RPMI7951 (cell line): ENCODE measurements at places on chromosomes 2 and 18. TPM values are rescaled to one million over a fixed set of nuclear protein-coding genes. Genes with fewer than 3 reads are reported as not detected.

The ZNF396 gene
- total RNA-seq: 1.1 and 2.2 TPM in 2 replicates

The POTEI gene
- not detected in 2 replicates for total RNA-seq

The CAPN14 gene
- 0.96 and 1.3 TPM in 2 replicates for total RNA-seq

The VAMP5 gene
- 25.7 and 33.6 TPM in 2 replicates for total RNA-seq

The OR6B3 gene
- total RNA-seq: not detected in 2 replicates

The HNMT gene
- total RNA-seq: 31.0 and 40.7 TPM in 2 replicates

The NLRC4 gene
- not detected in 2 replicates for total RNA-seq

The STK39 gene
- total RNA-seq: 21.9 and 27.4 TPM in 2 replicates

The FBXO15 gene
- 0.96 and 2.3 TPM in 2 replicates for total RNA-seq

The MPP4 gene
- total RNA-seq: 24.3 and 27.2 TPM in 2 replicates

The NDUFV2 gene
- 155 and 199 TPM in 2 replicates for total RNA-seq

The ABCG5 gene
- not detected in 2 replicates for total RNA-seq

The TTN gene
- 0.10 and 0.12 TPM in 2 replicates for total RNA-seq

The PLB1 gene
- total RNA-seq: 0.12 and 1.6 TPM in 2 replicates

The C2orf74 gene
- 34.5 and 36.4 TPM in 2 replicates for total RNA-seq

The IL37 gene
- total RNA-seq: 0.36 and 0.49 TPM in 2 replicates

The PTH2R gene
- total RNA-seq: not detected in 2 replicates

The CYP27A1 gene
- total RNA-seq: 19.9 and 20.5 TPM in 2 replicates

The CCDC74A gene
- total RNA-seq: 33.9 and 41.9 TPM in 2 replicates

The CLEC4F gene
- total RNA-seq: not detected in 2 replicates

The PROKR1 gene
- not detected in 2 replicates for total RNA-seq

The ASB18 gene
- total RNA-seq: not detected in 2 replicates

The ADCYAP1 gene
- 0.10 TPM in 1 of 2 replicates, not detected in the other for total RNA-seq

The POTEF gene
- not detected in 2 replicates for total RNA-seq

The MERTK gene
- 0.10 TPM in 1 of 2 replicates, not detected in the other for total RNA-seq

The NEMP2 gene
- 5.9 and 11.7 TPM in 2 replicates for total RNA-seq

The PSD4 gene
- total RNA-seq: 2.5 and 5.9 TPM in 2 replicates

The SULT1C4 gene
- total RNA-seq: not detected in 2 replicates

The XIRP2 gene
- total RNA-seq: 0.10 and 0.12 TPM in 2 replicates

The FTCDNL1 gene
- total RNA-seq: 3.0 and 3.1 TPM in 2 replicates

The HOXD10 gene
- total RNA-seq: not detected in 2 replicates

The CMPK2 gene
- 3.7 and 4.4 TPM in 2 replicates for total RNA-seq

The NT5C1B gene
- total RNA-seq: not detected in 2 replicates

The GKN1 gene
- not detected in 2 replicates for total RNA-seq

The DSC1 gene
- not detected in 2 replicates for total RNA-seq

The SCYGR8 gene
- total RNA-seq: not detected in 2 replicates

The CHN1 gene
- total RNA-seq: 131 and 163 TPM in 2 replicates

The NPHP1 gene
- 9.6 and 12.8 TPM in 2 replicates for total RNA-seq

The SPR gene
- 26.6 and 30.7 TPM in 2 replicates for total RNA-seq

The CXCR2 gene
- total RNA-seq: not detected in 2 replicates

The MCM6 gene
- 25.1 and 26.9 TPM in 2 replicates for total RNA-seq

The CD8B2 gene
- not detected in 2 replicates for total RNA-seq

The CABLES1 gene
- total RNA-seq: 0.88 and 1.9 TPM in 2 replicates

The CHAC2 gene
- 18.0 and 19.9 TPM in 2 replicates for total RNA-seq

The UPP2 gene
- not detected in 2 replicates for total RNA-seq

The CXCR4 gene
- total RNA-seq: not detected in 2 replicates
